ENCODE measurements at places on chromosomes 12 and 14.

- DNase-seq = no peak
Observed at GRCh38 chr14:32075672-32076277, 1.3 kb upstream of the ARHGAP5 start.

DNA sequence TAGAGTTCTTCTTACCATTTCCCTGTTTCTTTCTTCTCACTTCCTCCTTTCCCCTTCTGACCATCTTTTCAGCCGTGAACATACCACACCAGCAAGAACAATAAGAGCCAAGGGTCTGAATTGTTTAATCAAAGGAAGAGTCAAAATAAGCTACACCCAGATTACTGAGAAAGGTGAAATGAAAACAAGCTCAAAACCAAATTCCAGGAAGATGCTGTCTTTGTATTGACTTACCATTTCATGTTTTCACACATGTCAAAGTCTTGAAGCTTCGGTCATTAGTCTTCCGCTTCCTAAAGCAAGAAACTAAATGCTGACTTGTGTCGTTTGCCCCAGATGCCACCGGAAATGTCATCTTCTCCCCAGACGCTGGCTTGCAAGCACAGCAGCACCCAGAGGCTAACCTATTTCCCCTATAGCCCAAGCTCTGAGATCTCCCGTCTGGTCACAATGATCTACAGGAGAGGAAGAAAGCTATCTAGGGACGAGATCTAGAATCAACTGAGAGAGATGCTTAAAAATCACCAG, 136.5 kb upstream of the AMIGO2 start:
- DNase-seq = peak; percentile 36

DNA sequence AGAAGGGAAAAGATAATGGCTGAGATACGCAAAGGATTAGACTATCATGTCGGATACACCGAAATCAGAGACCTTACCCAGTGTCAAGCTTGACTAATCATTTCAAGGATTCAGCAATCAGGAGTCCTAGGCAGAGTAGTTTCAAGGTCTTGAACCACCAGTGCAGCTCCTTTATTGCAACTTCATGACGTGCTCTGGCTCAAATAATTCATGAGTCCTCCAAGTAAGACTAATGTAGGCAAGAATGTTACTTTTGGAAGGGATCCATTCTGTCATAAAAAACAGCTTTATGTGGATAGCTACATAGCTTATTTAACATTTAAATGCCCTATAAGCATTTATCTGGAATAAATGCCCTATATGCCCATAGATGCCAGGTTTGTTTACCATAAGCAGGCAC, 123.2 kb downstream of the LMO3 start:
- DNase-seq = no peak

- DNase-seq = no peak
Observed at GRCh38 chr12:109741286-109741969, 27.8 kb downstream of the FAM222A start.

DNA sequence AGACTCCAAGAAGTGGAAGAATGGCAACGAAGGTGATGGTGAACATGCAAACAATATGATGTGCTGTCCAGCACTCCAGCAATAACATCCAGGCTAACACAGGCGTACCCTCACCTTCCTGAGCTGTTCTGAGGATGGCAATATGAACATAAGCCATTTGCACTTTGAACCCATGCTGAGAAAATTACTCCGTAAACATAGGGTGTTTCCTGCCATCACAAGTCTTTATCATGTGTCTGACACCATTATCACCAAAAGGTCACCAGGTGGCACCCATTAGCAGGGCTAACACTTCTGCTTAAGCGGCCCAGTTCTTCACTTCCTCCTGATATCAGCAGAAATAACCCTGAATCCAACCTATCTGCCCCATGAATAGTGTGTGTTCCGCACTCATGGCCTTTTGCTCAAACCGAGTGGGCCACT, 482.8 kb downstream of the MED13L start:
- DNase-seq = no peak

DNA sequence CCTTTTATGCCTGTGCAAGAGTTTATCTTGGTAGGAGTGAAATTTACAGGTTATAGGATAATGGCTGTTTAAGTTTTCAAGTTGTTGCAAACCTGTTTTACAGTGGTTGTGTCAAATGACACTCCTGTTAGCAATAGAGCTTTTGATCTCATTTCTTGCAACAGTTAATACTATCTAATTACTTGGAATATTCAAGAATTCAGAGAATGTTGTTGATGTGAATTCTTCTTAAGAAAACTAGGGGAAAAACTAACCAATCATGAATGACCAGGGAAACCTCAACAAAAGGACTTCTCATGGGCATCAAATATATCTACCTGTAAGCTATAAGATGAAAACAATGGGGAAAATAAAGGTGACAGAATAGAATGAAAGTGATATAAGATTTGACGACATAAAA, 85.0 kb downstream of the IPO8 start:
- no peak for DNase-seq

GRCh38 chr12:87728931-87729593, 300.1 kb downstream of the C12orf50 start:
- DNase-seq = no peak

DNA sequence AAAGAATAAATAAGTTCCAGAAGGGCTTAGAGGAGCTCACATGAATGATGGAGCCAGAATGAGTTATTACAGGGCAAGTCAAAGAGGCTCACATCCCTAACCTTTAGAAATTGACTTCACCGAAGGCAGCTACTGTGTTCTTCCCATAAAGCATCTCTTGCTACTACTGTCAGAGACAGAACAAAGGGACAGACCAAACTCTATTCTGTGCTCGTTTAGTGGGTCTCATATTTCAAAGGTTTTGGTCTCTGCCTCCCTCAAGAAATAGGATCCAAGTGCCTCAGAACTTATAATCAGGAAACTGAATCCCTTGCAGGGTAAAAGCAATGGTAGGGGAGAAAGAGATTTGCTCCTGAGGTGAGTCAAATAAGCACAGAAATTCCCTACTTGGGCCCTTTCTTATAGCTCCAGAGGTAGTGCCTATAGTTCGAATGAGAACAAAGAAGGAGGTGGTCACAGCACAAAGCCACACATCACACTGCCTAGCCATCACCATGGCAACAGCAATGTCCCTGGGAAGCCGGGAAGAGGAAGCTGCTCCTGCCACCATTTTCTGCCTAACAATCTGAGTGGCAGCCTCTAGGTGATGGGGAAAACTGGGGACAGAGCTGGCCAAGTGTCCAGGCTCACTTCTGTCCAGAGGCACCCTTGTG, 294.9 kb downstream of the FOXN3 start:
- DNase-seq = no peak

GRCh38 chr12:15599266-15600037, 189.7 kb downstream of the EPS8 start:
- no peak for DNase-seq

- DNase-seq = no peak
Observed at GRCh38 chr14:94355191-94355794, 32.2 kb upstream of the SERPINA6 start.

DNA sequence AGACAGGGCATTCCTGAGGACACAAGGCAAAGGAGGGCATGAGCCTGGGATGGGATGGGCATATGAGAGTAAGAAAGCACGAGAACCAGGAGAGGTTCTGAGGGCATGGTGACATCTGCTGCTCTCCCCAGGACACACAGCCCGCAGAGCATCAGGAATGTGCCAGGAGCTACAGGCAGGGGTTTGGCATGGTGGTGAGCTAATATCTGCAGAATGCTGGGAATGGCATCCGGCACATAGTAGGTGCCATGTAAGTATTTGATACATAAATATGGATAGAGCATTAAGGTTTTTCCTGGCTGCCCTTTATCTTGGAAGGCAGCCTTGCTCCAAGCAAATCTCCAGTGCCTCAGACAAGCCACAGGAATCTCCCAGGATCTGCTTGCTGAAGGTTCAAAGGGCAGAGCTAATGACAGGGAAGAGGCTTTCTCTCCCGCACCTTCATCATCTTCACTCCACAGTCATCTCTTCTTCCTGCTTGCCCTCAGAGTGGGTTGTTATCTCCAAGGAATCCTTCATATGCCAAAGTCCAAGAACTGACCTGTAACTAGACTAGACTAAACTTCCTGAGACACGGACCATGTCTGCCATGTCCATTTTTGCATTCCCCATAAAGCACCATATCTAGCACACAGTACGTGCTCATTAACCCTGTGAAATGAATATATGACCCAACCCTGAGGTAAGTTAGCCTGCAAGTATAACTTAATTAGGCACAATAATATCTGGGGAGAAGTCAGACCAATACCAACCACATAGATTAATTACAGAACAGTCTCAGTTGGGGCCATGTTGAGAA, 62.0 kb upstream of the SCN8A start:
- DNase-seq = no peak

GRCh38 chr12:120914794-120915193, 10.6 kb upstream of the SPPL3 start:
- DNase-seq = no peak

Measured in stimulated activated naive CD4-positive, alpha-beta T cell (primary cell).